ENCODE measurements at places on chromosomes 5 and 9.
A peak's percentile ranks its signal among the peaks of the same experiment; 100 is the strongest.

DNA sequence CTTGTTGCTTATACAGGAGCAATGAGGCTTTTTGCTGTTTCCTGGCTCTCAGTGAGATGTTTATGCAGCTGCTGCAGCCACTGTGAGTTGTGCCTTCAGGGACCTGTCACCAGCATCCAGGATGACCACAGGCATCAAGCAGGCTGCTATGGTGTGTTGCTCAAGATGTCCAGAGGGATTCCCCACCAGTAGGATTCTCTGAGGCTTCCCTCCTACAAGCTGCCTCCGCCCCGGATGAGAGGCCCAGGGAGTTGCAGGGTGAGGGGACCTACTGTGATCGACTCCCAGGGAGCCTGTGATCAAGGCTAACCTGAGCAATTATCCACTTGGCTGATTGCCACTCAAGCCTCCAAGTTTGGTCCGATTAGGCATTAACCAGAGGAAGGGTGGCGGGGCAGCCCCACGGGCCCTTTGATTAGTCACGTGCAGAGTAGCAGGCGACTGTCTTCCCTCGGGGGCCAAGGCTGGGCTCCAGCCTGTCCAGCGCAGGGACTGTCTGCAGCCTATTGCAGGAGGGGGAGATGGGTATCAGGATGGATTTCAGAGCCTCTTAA is 1.8 kb upstream of the FAT2 start:
- DNase-seq: no peak
- no peaks in the 10 kb centered on the region for H3K36me3 ChIP-seq
- no peak overlapping the region for H3K27ac ChIP-seq
- no peaks in the 10 kb centered on the region for H3K4me1 ChIP-seq
- no peaks in the 10 kb centered on the region for H3K27me3 ChIP-seq

DNA sequence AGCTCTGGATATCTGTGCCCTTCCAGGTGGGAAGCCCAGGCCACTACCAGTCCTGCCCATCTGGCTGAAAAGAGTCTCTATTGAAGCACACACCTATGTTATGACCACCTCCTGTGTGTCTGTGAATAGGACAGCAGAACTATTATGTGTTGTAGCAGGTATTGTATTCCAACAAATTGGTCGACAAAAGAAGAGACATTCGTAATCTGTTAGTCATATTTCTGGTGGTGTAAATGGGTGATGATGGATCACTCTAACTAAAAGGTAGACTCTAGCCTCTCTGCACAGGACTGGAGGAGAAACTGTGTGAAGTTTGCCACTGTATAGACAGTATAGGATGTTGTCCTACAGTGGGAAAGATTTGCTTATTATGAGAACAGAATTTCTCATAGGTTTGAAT is 416.1 kb downstream of the TMEM38B start:
- H3K36me3 ChIP-seq: no peaks in the 10 kb centered on the region
- DNase-seq: no peak
- no peaks in the 10 kb centered on the region for H3K4me1 ChIP-seq
- no peak overlapping the region for H3K4me3 ChIP-seq
- H3K27me3 ChIP-seq: no peaks in the 10 kb centered on the region

DNA sequence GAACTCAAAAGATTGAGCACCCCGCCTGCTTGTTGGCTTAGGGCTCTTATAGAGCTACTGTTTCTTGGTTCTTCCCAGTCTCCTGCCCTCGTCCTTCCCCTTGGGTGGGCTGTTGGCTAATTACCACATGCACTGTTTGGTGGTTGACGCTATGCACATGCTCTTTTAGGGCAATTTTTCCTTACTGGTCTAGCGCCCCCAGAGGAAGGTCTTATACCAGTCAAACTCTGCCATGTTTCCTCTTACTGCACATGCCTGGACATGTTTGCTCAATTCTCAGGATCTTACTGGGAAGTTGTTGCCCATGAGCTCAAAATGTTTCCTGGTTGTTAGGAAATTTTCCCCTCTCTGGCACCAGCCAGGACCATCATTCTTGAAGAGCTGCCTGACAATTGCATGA is 101.9 kb downstream of the SLC28A3 start:
- no peak overlapping the region for H3K4me3 ChIP-seq
- no peak for DNase-seq
- H3K27me3 ChIP-seq: no peaks in the 10 kb centered on the region
- no peak overlapping the region for H3K27ac ChIP-seq
- H3K36me3 ChIP-seq: no peaks in the 10 kb centered on the region

GRCh38 chr5:80928073-80928472 is 32.1 kb upstream of the RASGRF2 start:
- H3K27me3 ChIP-seq: no peaks in the 10 kb centered on the region
- no peak overlapping the region for H3K4me3 ChIP-seq
- DNase-seq: no peak
- H3K4me1 ChIP-seq: no peaks in the 10 kb centered on the region

DNA sequence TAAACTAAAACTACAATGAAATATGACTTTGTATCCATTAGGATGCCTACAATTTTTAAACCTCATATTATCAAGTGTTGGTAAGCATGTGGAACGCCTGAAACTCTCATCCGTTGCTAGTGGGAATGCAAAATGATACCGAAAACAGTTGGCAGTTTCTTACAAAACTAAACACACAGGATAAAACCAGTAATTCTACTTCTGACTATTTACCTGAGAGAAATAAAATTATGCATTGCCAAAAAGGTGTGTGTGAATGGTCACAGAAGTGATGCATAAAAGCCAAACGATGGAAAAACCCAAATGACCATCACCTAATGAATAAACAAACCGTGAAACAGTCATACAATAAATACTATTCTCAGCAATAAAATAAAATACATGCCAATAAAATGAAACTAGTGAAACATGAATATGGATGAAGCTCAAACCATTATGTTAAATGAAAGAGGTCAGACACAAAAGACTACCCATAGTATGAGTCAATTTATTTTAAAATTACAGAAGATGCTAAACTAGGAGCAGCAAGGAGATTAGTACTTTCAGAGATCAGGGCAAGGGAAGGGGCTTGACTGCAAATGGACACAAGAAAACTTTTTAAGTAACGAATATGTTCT is 13.4 kb downstream of the AUH start:
- no peak for DNase-seq
- no peaks in the 10 kb centered on the region for H3K27me3 ChIP-seq
- no peak overlapping the region for H3K27ac ChIP-seq

GRCh38 chr9:17165764-17166163 is 30.9 kb downstream of the CNTLN start:
- DNase-seq: no peak
- no peaks in the 10 kb centered on the region for H3K27me3 ChIP-seq
- H3K36me3 ChIP-seq: no peaks in the 10 kb centered on the region
- H3K27ac ChIP-seq: no peak overlapping the region
- H3K4me3 ChIP-seq: no peak overlapping the region

DNA sequence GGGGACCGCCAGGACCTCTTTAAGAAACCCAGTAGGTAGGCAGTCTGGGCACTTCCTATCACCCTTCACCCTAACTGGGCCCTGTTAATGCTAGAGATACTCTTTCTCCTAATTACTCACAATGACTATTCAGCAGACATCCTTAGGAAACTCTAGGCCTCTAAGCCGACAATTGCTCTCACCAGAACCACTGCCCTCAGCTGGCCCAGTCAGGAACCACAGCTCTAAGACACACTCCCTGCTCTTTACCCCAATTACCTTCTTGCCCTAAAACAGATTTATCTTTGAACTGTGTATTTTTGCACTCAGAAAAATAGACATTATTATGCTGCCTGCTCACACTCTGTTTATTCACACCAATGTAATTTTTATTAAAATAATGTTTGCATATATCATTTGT is 432.6 kb upstream of the SLC30A5 start:
- no peaks in the 10 kb centered on the region for H3K27me3 ChIP-seq
- no peaks in the 10 kb centered on the region for H3K36me3 ChIP-seq
- H3K4me1 ChIP-seq: no peaks in the 10 kb centered on the region
- DNase-seq: no peak

DNA sequence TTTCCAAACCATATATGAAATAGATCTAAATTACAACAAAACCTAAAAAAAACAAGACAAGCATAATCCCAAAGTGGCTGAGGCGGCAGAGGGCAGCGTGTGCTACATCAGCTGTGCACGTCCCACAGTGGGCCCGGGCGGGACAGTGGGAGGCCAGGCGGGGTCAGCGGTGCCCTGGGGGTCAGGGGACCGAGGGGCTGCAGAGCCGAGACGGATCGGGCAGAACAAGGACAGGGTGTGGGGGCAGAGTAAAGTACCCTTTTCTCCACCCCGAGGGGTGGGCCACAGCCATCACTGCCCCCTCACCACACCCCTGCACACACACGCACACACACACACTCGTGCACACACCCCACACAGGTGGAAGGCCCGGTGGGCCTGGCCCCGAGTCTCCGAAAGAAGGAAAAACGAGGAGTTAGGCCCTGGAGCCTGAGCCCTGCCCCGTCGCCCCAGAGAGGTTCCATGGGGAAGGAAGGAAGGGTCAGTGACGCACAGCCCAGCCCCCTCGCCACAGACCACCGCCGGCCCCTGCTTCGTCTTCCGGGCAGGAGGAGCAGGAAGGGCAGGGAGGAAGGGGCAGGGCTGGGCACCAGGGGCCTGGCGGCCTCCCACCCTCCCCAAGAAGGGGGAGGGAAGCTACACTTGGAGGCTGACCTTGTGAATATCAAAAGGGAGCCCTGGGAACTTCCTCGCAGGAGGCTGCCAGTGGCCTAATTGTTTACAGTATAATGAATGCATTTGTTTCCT is 49.6 kb upstream of the UBAC1 start:
- no peak overlapping the region for H3K27ac ChIP-seq
- H3K36me3 ChIP-seq: peaks cover 26% of the 10 kb centered on the region
- H3K4me1 ChIP-seq: peaks cover 13% of the 10 kb centered on the region
- no peak overlapping the region for H3K4me3 ChIP-seq

DNA sequence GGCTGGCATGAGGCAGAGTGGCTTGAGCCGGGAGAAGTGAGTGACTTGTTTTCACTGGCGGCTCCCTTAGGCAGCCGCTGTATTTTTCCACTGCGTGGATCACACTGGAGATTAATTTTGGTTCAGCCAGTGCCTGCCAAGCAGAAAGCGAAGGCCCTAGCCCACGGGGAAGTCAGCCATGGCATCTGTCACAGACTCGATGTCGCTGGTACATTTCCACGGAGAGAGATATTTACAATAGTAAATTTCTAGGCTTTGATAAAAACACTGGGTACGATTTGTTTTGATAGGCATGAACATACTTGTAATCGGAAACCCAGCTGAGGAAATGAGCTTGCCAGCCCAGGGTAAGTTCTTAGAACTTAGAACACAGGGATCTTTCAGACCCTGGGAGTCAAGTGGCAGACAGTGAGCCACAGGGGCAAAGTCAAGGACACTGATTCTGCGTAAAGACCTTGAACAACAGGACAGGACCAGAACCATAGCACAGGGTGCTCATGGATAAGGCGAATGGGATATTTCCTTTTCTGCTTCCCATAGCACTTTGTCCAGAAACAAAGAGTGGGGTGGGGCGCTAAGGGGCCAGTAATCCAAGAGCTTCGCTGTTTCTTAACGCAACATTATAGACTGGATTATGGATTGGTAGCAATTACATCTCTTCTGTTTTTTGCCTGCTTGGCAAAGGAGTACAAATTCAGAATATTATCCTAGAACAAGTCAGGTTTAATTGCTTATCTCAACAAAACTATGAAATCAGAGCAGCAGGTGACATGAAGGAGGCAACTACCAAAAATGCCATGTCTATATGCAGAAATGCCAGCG is 4.5 kb downstream of the DUSP1 start:
- H3K27me3 ChIP-seq: no peaks in the 10 kb centered on the region
- peaks cover 4% of the 10 kb centered on the region for H3K4me1 ChIP-seq
- peak overlapping the region; percentile 84 for H3K4me3 ChIP-seq
- DNase-seq: peak; percentile 87
- peaks cover 31% of the 10 kb centered on the region for H3K36me3 ChIP-seq

DNA sequence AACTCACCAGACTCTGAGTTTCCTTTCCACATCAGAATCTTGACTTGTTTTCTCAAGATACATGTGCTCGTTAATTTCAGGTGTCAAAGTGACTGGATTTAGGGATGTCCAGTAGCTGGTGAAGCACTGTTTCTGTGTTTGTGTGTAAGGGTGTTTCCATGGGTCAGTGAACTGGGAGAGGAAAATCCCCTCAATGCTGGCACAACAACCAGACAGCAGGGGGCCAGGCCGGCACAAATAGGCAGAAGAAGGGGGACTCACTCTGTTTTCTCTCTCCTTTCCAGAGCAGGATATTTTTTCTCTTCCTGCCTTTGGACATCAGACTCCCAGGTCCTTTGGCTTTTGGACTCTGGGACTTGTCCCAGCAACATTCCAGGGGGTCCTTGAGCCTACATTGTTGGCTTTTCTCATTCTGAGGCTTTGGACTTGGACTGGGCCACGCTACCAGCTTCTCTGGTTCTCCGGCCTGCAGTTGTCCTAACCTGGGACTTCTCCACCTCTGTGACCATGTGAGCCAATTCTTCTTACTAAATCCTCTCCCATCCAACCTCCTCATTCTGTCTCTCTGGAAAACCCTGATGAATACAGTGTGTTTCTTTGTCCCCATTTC is 144.0 kb downstream of the CAAP1 start:
- DNase-seq: no peak
- no peak overlapping the region for H3K4me3 ChIP-seq
- no peak overlapping the region for H3K27ac ChIP-seq
- no peaks in the 10 kb centered on the region for H3K36me3 ChIP-seq
- H3K4me1 ChIP-seq: no peaks in the 10 kb centered on the region

DNA sequence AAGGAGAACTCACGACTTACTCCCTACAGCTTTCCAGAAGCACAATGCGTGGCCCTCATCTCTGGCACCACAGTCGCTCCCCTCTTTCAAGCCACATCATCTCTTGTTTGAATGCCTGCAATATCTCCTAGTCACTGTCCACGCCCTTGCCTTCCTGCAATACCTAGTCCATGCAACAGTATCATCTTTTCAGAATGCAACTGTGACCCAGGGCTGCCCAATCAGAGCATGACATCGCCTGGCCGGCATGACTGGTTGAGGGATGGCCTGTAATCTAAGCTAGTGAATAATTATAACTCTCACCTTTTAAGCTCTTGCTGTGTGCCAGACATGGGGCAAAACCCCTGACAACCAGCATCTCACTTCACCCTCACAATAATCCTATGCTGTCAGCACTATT is 52.5 kb upstream of the CPEB4 start:
- peaks cover 5% of the 10 kb centered on the region for H3K4me1 ChIP-seq
- no peak overlapping the region for H3K4me3 ChIP-seq
- no peaks in the 10 kb centered on the region for H3K36me3 ChIP-seq
- no peak overlapping the region for H3K27ac ChIP-seq

- peaks cover 10% of the 10 kb centered on the region for H3K36me3 ChIP-seq
- H3K4me1 ChIP-seq: no peaks in the 10 kb centered on the region
- H3K27ac ChIP-seq: no peak overlapping the region
These were observed 157.2 kb downstream of the AP3B1 start for GRCh38 chr5:78137290-78137689.
